Muscle of arm (tissue), 14 donors: ENCODE measurements at places on chromosomes 6 and 20.

DNA sequence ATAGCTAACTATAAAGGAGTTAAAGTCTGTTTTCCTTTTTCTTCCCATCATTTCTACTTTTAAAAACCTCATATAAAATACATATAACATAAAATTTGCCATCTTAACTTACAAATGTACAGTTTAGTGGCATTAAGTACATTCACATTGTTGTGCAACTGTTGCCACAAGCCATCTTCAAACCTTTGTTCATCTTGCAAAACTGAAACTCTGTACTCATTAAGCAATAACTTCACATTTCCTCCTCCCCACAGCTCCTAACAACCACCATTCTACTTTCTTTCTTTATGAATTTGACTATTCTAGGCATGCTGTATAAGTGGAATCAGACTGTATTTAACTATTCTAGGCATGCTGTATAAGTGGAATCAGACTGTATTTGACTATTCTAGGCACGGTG, 4.5 kb downstream of the CCDC170 start:
- no peak for DNase-seq

DNA sequence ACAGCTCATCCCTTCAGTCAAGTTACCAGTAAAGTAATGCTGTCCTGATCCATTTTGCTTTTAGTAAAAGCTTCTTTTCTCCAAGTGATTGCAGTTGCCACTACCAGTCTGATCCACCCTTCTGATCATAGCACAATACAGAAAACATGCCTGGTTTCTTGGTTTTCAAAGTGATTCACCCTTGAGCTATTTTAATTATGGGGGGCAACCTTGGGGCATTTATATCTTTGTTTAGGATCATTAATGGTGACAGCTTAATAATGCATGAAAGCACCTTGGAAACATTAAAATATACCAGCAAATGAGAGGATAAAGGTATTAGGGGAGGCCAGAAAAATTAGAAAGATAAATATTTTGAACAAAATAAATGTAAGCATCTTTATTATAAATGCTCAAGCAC, 38.4 kb downstream of the LRRC1 start:
- no peak for DNase-seq

- no peak for DNase-seq
These were observed 412.4 kb downstream of the ARHGAP18 start for GRCh38 chr6:129297592-129297991.

- peak; percentile 7 for DNase-seq
These were observed 36.1 kb downstream of the F13A1 start for GRCh38 chr6:6284221-6284966.

DNA sequence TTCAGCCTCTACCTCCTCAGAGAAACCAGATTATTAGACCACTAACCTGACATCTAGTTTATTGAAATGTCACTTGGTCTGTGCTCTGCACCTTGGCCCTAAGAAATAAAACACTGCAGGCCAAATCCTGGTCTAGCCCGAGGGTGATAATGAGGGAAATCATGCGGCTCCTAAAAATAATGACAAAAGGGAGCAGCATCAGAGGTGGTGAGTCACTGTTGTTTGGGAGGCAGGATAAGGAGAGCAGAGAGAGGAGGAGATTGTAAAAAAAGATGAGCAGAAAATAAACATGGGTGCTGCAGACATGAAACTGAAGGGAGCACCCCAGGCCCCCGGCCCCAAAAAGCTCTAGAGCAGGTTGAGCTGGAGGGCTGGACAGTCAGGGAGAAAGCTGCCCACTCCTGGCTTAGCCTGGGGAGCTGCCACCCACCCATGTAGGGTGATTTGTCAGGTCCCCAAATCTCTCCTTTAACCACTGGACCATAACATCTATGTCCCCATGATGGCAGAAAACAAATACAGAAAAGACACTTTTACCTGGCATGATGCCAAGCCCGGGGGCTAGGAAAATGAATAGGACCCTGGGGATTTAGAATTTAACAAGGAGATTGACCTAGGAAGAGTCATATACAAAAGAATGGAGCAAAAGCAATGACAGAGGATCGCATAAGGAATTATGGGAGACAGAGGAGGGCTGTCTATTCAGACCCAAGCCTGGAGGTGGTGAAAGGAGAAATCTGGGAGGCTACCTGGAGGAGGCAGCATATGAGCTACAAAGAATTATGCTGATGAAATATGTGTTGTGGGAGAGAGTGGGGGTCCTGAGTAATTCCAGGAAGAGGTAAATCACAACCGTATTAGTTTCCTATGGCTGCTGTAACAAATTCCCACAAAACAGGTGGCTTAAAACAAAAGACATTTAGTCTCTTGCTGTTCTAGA, 103.7 kb downstream of the SNAP25 start:
- no peak for DNase-seq

GRCh38 chr6:108115598-108116058, 41.1 kb upstream of the OSTM1 start:
- DNase-seq: no peak

GRCh38 chr6:4567141-4567540, 209.1 kb upstream of the CDYL start:
- no peak for DNase-seq

DNA sequence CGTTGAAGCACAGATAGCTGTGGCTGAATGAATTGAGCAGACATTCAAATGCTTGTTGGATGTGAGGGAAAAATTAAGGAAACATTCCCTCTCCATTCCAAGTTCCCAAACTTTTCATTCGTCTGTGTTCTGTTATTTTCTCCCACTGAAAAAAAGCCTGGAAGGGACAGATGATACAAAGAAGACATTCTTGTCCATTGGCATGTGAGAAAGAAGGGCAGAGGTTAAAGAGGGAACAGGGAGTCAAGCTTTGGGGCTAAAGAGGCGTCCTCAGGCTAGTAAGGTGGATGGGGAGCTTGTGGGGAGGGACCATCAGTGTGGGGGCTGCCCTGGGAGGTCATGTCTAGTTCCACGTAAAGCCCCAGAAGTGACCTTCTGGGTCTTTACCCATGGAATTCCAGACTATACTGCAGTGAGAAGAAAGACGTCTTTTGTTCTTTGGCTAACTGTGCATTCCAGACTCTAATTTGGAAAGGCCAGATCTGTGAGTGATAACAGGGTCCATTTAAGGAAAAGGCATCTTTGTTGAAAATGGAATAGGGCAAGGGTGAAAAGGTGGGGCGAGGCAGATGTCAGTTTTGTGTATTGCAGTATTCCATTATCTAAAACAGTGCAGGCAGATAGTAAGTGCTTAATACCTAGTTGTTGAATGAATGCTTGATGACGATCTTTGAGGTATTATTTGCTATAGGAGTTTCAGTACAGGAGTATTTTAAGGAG, 117.5 kb downstream of the SOX4 start:
- DNase-seq: no peak

- DNase-seq: no peak
These were observed 43.1 kb upstream of the NEDD9 start for GRCh38 chr6:11275598-11275997.

- DNase-seq: no peak
These were observed 780.0 kb downstream of the BCKDHB start for GRCh38 chr6:80886475-80886874.

DNA sequence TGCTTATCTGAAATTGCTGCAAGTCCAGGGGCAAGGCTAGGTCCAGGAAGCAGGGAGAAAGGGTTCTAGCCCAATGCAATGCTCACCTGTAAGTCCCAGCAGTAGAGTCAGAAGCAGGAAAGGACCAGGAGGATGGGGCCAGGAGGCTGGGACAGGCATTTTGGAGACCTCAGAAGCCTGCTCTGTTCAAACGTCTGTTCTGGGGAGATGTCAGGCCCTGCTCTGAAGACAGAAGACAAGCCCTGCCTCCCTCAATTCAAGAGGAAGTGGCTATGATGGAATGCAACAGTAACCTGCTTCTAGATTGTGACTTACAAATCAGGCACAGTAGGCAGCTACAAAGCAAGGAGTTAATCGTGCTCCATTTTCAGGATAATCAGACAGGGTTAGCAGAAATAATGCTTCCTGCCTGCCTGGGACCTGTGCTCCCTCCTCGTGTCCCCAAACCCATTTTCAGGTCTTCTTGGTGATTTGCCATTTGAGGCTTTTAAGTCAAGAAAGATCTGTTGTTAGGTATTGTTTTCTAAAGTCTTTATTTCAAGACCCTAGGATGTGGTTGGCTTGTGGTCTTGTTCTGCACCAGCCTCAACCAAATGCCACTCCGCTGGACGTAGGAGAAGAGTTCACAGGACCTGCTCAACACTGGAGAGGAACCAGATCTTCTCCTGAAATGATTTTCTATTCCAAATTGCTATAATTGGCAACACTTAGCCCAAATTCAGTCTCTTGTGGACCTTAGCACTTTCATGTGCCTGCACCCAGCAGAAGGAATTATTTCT, at the start of gene SIRPG:
Gene SIRPG (minus strand): TSS at position 224 of the 779 bp plus-strand sequence. CDS start 65 bp downstream, at position 159.
- DNase-seq: no peak

DNA sequence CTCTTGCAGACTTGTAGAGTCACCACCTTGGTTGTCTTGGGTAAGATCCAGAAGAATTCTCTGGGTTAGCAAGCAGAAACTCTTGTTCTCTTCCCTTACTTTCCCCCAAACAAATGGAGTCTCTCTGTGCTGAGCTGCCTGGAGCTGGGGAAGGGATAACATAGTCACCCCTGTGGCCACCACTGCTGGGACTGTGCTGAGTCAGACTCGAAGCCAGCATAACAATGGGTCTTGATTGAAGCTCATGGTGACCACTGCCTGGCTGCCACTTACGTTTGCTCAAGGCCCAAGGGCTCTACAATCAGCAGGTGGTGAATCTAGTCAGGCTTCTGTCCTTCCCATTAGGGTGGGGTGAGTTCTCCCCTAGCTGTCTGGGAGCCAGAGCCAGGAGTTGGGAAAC, 15.4 kb upstream of the ERVFRD-1 start:
- DNase-seq: no peak

- DNase-seq: no peak
These were observed 224.0 kb upstream of the PLN start for GRCh38 chr6:118324116-118324515.

- DNase-seq: no peak
These were observed 39.4 kb downstream of the SCML4 start for GRCh38 chr6:107784669-107785068.

DNA sequence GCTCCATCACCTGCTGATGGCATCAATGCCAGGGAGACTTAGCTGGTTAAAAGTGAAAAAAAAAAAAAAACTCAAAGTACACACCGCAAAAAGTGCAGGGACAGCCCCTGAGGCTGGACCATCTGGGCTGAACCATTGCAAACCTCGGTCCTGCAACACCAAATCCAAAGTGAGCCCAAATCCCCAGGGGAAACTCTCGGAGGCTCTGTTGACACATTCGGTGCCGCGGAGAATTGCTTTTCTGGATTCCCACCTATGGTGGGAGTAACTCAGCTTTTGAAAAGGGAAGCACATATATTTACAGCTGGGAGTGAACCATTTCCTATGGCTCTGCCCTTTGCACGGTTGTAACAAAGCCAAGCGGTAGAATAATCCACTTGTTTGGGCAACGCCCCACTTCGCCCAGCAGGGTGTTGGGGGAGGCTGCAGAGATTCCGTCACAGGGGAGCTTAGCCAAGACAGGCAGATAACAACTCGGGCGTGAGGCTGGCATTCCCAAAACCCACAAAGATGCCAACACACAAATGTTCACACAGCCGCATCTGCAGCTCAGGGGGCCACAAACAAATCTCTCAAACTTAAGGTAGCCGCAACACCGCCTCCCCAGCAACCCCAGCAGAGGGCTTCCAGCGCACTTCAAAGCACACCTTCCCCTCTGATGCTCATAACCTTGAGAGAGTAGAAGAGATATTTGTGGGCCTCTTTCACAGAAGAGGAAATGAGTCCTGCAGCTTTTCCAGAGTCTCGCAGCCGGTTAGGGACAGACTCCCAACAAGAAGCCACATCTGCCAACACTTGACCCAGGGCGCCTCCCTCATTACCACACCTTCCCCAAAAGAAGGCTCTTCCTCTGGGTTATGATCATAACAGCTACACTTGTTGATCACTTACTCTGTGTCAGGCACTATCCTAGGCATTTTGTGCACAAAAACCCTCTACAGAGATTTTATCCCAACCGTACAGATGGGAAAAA, 11.4 kb downstream of the ZC3H12D start:
- DNase-seq: no peak

- DNase-seq: no peak
These were observed 18.7 kb downstream of the ADRM1 start for GRCh38 chr20:62321521-62321948.

DNA sequence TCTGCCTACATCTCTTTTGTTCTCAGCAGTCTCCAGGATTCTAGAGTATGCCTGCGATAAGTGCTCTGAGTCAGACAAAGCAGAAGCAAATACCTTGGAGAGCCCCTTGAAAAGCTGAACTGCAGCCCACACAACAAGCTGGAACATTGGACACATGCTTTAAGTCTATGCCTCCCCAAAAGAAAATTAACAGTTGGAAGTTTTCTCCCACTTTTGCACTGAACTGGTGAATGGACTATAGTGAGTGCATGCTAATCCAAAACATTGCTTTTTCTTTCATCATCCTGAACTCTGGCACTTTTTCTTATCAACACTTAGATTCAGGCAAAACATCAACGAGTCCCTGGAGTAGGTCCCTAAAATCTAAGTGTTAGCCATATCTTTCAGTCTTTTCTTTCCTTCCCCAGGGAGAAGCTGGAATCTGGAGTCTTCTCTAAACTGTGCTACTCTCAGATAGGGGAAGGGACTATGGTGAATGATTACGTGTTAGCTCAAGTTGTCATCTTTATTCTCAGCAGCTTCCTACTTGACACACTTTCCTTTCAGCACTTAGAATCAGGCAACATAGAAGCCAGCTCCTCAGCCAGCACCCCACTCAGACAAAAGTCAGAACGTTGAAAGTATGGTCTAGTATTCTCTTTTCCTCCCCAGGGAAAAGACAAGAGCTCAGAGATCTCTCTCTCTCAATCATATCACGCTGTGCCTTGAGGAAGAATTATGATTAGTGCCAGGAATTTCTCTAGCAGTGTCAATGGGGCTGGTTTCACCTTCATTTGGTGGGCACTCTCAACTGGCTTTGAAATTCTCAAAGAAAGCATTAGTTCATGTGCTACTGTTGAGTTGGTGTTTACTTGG, 811.0 kb upstream of the GJE1 start:
- DNase-seq: no peak

DNA sequence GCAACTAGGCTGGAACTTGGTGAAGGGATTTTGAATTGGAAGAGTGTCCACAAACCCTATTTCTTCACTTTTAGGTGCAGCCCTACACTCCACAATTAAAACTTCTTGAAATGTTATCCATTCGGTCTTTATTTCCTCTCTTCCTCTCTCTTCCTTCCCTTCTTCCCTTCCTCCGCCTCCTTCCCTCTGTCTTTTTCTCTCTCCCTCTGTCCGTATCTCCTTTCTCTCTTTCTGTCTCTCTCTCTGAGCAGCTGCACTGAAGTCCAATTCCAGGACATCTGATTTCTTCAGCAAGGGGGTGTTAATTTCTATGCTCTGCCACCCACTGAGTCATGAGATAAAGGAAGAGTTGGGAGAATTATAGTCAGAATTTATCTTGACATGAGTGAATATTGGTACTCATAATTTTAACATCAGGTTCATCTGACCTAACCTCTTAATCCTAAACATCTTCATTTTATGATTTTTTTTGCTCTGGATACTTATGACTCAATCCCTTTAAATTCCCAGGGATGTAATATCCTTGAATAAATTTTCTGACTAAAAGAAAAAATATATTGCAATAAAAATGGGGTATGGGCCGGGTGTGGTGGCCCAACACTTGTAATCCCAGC, 84.2 kb downstream of the BCAS1 start:
- DNase-seq: no peak

- no peak for DNase-seq
These were observed 33.9 kb upstream of the PRSS16 start for GRCh38 chr6:27213544-27214125.
